ENCODE measurements at places on chromosomes 12 and 14.

DNA sequence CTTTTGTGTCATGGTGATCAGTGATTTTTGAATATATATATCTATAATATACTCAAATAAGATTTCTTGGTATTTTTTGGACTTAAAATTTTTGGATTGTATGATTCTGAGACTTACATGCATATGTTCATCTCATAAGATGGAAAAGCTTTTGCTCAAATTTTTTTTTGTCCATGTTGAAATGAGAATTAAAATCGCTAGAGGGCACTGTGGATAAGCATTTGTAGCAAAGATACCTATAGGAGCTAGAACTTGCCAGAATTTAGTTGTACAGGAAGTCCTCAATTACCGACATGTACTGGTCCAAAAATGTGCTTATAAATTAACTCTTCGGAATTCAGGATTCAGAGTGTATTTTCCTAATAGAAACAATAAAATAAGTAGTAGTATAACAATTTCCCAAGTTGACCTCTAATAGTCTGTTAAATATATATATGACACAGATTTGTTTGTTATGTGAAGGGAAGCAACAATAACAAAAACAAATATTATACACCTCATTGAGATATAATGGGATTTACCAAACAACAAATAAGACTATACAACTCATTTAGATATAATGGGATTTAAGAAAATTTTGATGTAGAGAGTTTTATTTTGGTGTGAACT, 179.6 kb downstream of the TMEM117 start:
- peak; percentile 60 for DNase-seq

- no peak for DNase-seq
Observed at GRCh38 chr14:27845902-27846301, 920.7 kb upstream of the FOXG1 start.

- peak; percentile 0 for DNase-seq
Observed at GRCh38 chr12:90695415-90695814, 259.6 kb downstream of the CCER1 start.

GRCh38 chr12:113226696-113227568, 5.7 kb downstream of the TPCN1 start:
- DNase-seq: no peak

- DNase-seq: no peak
Observed at GRCh38 chr12:119835068-119835467, 42.1 kb downstream of the CIT start.

DNA sequence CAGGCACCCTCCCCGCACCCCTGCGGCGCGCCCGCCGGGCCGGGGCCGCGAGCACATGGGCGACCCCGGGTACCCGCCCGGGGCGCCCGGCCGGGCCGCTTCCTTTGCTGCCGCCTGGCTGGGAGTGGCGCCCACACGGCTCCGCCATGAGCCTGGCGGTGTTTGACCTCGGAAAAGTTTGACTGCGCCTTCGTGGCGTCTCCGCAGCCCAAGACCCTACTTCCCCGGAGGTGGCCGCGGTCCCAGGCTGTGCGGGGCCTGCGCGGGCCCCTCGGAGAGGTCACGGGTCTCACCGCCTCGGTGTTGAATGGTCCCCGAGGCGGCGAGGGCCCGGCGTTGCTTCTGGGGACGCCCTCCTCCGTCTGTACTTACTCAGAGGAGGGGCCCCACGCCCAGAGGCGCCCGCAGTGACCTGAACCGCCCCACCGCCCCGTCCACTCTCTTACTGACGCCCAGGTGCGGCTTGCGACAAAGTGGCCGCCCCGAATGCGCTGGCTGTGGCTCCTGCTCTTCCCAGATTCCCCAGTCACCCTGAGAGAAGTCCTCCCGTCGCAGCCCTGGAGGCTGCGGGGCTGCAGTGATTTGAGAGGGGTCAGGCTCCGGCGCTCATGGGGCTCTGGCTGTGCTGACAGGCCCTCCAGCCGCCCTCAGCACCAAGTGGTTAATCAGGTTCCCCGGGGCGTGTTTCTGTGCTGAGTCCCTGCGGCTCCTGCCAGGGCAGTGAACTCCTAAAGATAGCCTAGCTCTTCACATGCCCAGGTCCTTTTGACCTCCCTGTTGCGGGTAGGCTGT, 5.8 kb downstream of the KMT5A start:
- DNase-seq: no peak

GRCh38 chr12:11576104-11576503, 73.4 kb upstream of the ETV6 start:
- DNase-seq: peak; percentile 69

- no peak for DNase-seq
Observed at GRCh38 chr12:32987512-32987911, 90.9 kb upstream of the PKP2 start.

GRCh38 chr12:103881261-103881660, 40.2 kb upstream of the NT5DC3 start:
- no peak for DNase-seq

DNA sequence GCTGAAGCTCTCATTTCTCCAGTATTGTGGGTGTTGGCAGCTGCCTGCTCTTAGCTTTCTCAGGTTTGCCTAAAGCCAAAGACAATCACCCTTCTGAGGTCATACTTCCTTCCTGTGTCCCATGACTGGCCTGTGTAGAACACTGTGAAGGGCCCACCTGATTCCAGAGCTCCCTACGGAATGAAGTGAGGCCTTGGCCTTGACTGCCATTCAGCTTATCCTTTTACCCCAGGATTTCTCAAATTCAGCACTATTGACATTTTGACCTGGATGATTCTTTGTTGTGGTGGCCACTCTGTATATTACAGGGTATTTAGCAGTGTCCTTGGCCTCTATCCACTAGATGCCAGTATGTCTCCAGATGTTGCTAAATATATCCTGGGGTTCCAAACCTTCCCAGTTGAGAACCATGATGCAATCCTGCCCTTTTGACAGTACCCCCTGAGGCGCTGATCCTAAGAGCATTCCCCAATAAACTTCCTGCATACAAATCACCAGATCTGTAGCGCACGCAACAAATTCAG, 112.3 kb upstream of the KRR1 start:
- peak; percentile 26 for DNase-seq

GRCh38 chr12:630656-631632, 32.3 kb downstream of the NINJ2 start:
- no peak for DNase-seq

GRCh38 chr14:93998871-93999403, 1.8 kb downstream of the CCDC197 start:
- DNase-seq: no peak

Data from fibroblast of upper back skin (primary cell).